NCI-H1436 treated with DMSO at 0.1 percent for 48 hours (cell line): ENCODE measurements at places on chromosomes 5 and 9.

- DNase-seq = no peak
Observed at GRCh38 chr5:13248253-13248652, 696.2 kb downstream of the DNAH5 start.

DNA sequence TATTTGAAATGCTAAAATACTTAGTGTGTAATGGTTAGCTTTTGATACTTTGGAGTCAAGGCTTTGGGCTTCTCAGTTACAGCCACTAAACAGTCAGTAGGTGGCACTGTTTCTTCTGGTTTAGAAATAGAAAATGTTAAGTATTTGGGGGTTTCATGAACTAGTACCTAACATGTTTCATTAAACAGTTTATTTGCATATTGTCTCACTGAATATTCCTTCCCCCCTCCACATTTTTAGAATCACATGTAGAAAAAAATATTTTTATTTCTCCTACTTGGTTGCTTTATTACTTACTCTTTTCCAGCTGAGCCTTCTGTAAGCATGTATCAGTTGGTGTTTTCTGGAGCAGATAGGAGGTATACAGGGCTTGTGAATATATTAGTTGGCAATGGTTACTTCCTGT, 48.0 kb downstream of the IPO11 start:
- DNase-seq = no peak

DNA sequence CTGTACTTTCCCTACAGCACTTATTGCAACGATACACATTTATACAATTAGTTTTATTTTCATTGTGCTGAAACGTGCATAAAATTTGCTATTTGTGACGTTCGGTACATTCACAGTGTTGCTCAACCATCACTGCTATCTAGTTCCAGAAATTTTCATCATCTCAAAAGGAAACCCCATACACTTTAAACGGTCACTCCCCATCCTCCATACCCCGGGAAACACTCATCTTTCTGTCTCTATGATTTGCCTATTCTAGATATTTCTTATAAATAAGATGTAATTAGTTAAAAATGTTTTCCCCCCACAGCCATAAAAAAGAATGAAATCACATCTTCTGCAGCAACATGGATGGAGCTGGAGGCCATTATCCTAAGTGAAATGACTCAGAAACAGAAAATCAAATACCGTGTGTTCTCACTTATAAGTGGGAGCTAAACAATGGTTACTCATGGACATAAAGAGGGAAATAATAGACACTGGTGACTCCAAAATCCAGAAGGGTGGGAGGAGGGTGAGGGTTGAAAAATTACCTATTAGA, 40.2 kb upstream of the TEX48 start:
- no peak for DNase-seq

GRCh38 chr9:128124873-128125579, 2.5 kb downstream of the PTGES2 start:
- no peak for DNase-seq
